Astrocyte (in vitro differentiated cells and primary cell): ENCODE measurements at places on chromosomes 1 and 21.

- no peak overlapping the region for H3K4me3 ChIP-seq
- H3K27me3 ChIP-seq, result no peaks in the 10 kb centered on the region
- DNase-seq, result no peak
- H3K4me1 ChIP-seq, result no peaks in the 10 kb centered on the region
- no peaks in the 10 kb centered on the region for H3K36me3 ChIP-seq
Measured at GRCh38 chr1:71882226-71882625, 400.1 kb downstream of the NEGR1 start.

DNA sequence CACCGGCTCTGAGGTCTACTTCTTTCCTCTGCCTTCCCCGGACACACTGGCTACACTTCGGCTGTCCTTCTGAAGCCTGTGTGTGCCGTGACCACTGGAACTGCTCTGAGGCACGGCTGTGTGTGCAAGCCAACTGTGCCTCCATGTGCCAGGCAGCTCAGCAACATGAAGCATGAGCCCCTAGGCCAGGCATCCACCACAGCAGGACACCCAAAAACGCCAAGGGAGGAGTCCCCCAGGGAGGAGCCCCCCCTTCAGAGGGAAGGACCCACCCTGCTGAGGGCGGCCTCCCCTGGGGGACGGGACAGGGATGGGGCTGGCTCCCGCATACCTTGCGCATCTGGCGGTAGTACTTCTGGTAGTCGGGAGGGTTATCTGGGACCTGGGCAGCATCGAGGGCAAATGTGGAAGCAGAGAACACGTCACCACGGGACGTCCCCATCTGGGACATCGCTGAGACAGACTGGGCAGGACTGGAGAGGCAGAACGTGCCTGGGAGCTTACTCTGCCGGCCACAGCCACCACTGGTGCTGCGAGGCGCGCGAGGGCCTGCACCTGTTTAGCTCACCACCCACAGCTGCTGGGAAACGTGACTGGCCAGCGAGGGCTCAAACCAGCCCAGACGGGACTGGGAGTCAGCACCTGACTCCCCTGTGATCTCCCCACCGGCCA, 20.5 kb downstream of the LSS start:
- H3K36me3 ChIP-seq, result peaks cover 15% of the 10 kb centered on the region
- no peaks in the 10 kb centered on the region for H3K4me1 ChIP-seq
- H3K27ac ChIP-seq, result no peak overlapping the region
- DNase-seq, result no peak
- H3K4me3 ChIP-seq, result no peak overlapping the region

DNA sequence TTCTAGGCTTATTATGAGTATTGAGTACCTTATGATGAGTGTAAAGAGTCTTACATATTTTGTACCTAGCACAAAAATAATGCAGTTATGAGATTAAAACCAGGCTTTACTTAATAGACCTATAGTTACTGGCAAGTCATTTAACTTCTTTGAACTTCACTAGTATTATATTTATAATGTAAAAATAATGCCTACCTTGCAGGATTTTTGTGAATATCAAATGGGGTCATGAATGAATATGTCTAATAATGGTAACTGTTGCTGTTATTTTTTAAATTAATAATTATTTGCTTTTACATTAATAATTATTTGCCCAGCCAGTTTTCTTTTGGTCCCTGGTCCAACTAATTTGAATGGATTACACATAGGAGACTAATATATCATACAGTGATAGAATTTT, 242.5 kb downstream of the GPR52 start:
- no peak overlapping the region for H3K4me3 ChIP-seq
- no peak for DNase-seq
- no peaks in the 10 kb centered on the region for H3K36me3 ChIP-seq
- H3K4me1 ChIP-seq, result no peaks in the 10 kb centered on the region
- H3K27me3 ChIP-seq, result no peaks in the 10 kb centered on the region

GRCh38 chr1:36924282-36924811, 110.0 kb downstream of the GRIK3 start:
- no peak overlapping the region for H3K27ac ChIP-seq
- no peaks in the 10 kb centered on the region for H3K27me3 ChIP-seq
- no peak for DNase-seq
- no peak overlapping the region for H3K4me3 ChIP-seq
- no peaks in the 10 kb centered on the region for H3K36me3 ChIP-seq

DNA sequence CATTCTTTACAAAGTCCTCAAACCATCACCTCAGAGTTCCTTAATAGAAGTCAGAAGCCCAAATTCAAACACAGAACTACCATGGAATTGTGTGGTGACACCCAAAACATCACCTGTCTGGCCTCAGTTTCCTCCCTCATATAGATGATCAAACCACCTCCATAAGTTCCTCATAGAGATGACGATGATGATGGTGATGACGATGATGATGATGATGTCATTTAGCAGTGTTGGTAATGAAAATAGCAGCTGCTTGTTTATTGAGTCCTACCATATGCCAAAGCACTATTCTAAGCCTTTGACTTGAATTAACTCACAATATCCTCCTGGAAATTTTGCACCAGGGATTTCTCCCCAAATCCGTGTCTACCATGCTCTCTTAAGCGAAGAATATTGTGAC, 139.9 kb downstream of the PROX1 start:
- no peak overlapping the region for H3K27ac ChIP-seq
- no peak overlapping the region for H3K4me3 ChIP-seq
- no peaks in the 10 kb centered on the region for H3K27me3 ChIP-seq
- H3K4me1 ChIP-seq, result peaks cover 5% of the 10 kb centered on the region
- H3K36me3 ChIP-seq, result no peaks in the 10 kb centered on the region
